CD4-positive, alpha-beta T cell treated with Interleukin-1 beta for 1 hour (primary cell): ENCODE measurements at places on chromosomes 3 and 15.
A peak's percentile ranks its signal among the peaks of the same experiment; 100 is the strongest.

- no peak for DNase-seq
Observed at GRCh38 chr15:55170361-55170760, 26.4 kb downstream of the RSL24D1 start.

- DNase-seq = peak; percentile 10
Observed at GRCh38 chr3:67704322-67704721, 49.9 kb upstream of the SUCLG2 start.

DNA sequence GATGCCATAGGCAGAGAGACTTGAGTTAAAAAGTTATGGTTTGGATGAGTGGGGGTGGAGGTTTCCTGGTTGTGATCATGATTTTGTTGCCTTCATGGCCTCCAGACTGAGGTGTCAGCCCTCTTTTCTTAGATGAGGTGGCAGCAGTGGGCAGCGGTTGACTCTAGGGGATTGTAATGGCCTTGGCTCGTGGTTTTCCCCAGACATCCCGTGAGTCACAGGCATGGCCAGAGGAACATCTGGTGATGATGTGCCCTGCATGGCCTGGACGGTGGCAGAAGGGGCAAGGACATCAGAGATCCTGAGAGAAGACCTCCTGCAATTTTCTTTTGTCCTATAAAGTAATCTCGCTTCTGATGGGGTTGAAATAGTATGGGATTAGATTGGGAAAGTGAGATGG lies 12.4 kb downstream of the RETNLB start:
- DNase-seq = no peak

GRCh38 chr3:16460273-16460672 lies 53.2 kb downstream of the RFTN1 start:
- no peak for DNase-seq
